ENCODE measurements at places on chromosomes 7 and 10.

GRCh38 chr7:65731562-65732035 is 141.3 kb upstream of the VKORC1L1 start:
- no peaks in the 10 kb centered on the region for H3K4me1 ChIP-seq
- peak overlapping the region; percentile 23 for H3K4me3 ChIP-seq
- peaks cover 1% of the 10 kb centered on the region for H3K36me3 ChIP-seq

- no peak overlapping the region for H3K4me3 ChIP-seq
- H3K27me3 ChIP-seq = no peaks in the 10 kb centered on the region
- no peaks in the 10 kb centered on the region for H3K36me3 ChIP-seq
Measured at GRCh38 chr7:66304536-66304935, 99.4 kb downstream of the TPST1 start.

GRCh38 chr10:58104351-58104751 is 163.3 kb downstream of the IPMK start:
- no peak overlapping the region for H3K27ac ChIP-seq
- no peak for DNase-seq
- H3K4me1 ChIP-seq = no peaks in the 10 kb centered on the region
- H3K4me3 ChIP-seq = no peak overlapping the region

- peak overlapping the region; percentile 90 for H3K27ac ChIP-seq
- H3K4me3 ChIP-seq = no peak overlapping the region
- peak; percentile 71 for DNase-seq
- peaks cover 58% of the 10 kb centered on the region for H3K4me1 ChIP-seq
- H3K36me3 ChIP-seq = no peaks in the 10 kb centered on the region
Measured at GRCh38 chr7:30893357-30893756, 18.3 kb upstream of the AQP1 start.

GRCh38 chr10:5779730-5780129 is 33.5 kb downstream of the GDI2 start:
- H3K4me1 ChIP-seq = peaks cover 8% of the 10 kb centered on the region
- H3K36me3 ChIP-seq = peaks cover 11% of the 10 kb centered on the region
- DNase-seq = no peak
- H3K4me3 ChIP-seq = no peak overlapping the region

DNA sequence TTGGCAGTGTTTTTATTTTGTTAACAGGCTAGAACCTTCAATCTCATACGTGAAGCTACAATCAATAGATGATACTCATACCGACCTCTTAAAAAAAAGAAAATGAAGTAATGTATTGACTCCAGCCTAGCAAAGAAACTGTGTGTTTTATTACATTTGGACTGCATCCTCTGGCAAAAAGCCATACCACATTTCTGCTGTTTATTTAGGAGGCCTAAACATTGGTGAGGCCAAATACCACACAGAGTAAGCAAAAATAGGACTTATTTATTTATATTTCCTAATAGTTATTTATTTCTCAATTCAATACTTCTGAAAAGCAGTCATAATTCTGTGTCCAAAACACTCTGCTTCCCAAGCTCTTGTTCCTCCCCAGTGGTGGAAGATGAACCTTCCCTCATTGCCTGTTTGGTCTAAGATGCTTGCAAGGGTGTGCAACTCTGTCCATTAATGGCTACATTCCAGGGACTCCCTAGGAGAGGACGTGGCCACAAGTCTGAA is 398.8 kb upstream of the KLF6 start:
- no peaks in the 10 kb centered on the region for H3K4me1 ChIP-seq
- no peak for DNase-seq
- H3K36me3 ChIP-seq = no peaks in the 10 kb centered on the region
- H3K4me3 ChIP-seq = no peak overlapping the region
- no peak overlapping the region for H3K27ac ChIP-seq
- no peaks in the 10 kb centered on the region for H3K27me3 ChIP-seq

DNA sequence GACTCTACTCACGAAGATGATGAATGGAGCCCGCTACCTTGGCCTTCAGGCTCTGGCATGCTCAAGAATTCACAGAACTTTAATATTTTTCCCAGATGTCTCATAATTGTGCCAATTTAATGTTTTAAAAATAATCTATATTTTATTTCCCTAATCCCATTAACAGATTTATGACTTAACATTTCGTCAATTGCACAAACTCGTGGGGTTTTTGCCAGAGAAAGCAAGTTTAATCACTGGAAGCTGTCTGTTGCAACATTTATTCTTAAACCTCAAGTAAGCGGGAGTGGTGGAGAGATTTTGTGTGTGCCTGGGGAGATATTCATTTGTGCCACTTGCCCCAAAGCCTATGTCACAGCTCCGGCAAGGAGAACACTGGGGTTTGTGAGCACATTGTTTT is 117.9 kb downstream of the TEX36 start:
- H3K4me1 ChIP-seq = no peaks in the 10 kb centered on the region
- H3K27ac ChIP-seq = no peak overlapping the region
- no peak overlapping the region for H3K4me3 ChIP-seq
- H3K36me3 ChIP-seq = no peaks in the 10 kb centered on the region
